AG20443 (cell line): ENCODE measurements at places on chromosomes 13 and 19.

DNA sequence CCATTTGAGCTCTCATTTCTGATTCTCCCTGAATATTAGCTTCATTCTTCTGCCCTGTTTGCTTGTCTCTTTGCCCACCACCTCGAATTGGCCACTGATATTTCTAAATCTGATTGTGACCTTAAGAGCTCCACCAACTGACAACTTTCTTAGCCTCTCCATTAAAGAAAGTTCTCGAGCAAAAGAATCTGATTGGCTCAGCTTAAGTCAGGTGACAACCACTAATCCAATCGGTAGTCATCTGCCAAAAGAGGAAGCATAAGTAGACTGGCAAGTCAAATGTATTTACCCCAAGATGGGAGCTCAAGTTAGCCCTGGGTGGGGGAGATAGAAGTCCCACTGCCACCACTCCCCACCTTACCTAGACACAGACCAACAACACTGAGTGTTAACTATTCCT is 41.5 kb downstream of the NOTCH3 start:
- DNase-seq, result no peak

GRCh38 chr19:7870571-7871436 is 3.4 kb downstream of the PRR36 start:
- no peak for DNase-seq

DNA sequence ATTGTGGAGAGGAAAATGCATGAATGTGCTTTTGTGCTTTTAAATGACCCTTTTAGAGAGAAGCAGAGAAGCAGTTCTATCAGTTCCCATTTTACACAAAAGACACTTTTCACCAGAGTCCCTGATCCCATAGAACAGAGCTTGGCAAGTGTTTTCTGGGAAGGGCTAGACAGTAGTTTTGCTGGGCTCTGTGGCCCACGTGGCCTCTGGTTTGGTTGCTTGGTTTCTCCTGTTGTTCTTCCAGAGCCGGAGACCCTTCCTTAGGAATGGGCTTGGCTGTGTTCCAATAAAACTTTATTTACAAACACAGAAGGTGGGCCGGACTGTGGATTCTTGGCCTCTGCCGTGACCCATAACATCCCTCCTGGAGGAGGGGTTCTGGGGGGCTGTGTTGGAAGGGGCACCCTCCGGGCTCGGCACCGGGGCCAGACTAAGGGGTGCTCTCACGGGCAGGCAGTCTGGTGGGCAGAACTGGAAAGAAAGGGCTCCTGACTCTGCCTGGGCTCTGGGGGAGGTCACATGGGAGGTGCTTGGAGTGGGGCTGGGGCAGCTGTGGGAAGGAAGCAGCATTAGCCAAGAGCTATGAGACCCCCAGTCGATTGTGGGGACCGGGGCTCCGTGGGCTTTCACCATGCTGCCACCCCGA is 3.2 kb downstream of the SPPL2B start:
- DNase-seq, result no peak

GRCh38 chr13:36090592-36090991 is 40.6 kb downstream of the DCLK1 start:
- peak; percentile 17 for DNase-seq
